ENCODE measurements at places on chromosomes 6 and 20.

DNA sequence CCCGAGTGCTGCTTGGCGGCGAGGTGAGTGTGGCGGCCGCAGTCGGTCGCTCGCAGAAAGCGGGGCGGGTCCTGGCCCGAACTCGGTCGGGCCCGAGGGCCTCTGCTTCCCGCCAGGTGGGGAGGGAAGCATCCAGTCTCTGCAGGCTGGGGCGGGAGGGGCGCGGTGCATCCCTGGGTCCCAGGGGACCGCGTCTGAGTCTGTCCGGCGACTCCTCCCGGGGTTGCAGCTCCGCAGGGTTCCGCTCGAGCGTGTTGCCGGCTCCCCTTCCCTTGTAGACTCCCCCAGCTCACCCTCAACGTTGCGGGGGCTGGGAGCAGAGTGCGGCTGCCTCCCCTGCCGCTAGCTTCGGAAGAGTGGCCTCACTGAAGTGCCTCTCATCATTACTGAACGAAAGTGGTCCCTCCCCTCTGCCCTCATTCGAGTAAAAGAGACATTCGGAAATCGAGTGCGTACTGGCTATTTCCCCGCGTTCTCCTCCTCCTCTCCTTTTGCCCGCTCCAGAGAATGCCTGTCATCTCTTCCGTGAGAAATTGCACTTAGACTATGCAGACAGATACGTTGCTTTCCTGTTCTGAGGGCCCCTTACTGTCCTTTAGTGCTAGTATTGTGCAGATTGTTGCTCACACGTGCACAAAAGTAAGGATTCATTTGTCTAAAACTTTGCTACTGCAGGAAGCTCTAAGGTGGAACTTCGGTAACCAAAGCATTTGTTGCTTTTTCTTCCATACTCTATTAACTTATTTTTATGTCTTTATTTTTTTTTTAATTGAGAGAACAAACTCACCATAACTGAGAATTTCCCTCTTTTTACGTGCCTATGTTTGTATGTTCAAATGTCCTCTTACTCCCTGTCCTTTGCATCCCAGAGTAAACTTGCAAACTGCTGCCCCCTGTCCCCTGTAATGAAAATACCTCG, 751 bp downstream of the MAP3K4 start:
- peak; percentile 77 for DNase-seq

GRCh38 chr6:134422426-134423231, 104.7 kb upstream of the SGK1 start:
- DNase-seq, result peak; percentile 93

DNA sequence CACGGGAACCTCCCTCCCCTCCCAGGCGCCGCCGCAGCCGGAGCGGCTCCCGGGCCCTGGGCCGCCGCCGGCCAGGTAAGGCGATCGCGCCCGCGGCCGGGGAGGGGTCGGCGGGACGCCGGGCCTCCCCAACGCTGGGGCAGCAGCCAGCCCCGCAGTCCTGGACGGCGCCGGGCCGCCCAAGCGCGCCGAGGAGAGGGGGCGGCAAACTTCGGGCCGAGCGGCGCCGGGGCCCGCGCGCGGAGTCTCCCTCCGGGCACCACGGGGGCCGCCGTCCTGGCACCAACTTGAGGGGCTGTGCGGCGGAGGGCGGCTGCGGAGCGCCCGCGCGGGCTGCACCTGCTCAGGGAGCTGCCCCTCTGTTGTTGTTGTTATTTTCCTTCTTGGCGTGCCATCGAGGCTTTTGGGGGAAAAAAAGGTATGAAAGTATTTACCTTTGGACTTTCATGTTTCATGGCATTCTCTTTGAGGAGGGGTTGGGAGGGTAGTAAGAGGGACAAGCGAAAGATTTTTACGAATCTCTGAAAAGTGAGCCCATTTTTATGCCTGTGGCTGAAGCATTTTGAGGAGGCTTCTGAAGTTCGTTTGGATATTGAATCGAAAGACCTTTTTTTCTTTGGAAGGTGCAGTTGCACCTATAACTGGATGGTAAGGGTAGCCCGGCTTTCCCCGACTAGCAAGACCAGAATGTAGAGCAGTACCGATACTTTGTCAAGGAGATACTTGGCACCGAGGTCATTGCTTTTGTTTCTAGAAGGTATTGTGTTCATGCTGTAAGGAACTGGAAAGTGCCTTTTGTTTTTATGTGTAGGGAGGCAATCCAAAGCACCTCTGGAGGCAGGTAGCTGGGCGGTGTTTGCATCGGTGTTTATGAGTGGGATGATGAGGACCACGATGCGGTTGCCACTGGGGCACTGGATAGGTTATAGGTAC, at the start of gene RNF182:
Gene RNF182, plus strand, starts transcription at position 4 of the 933 bp plus-strand sequence. CDS start 52,168 bp downstream, outside the sequence.
- no peak for DNase-seq

DNA sequence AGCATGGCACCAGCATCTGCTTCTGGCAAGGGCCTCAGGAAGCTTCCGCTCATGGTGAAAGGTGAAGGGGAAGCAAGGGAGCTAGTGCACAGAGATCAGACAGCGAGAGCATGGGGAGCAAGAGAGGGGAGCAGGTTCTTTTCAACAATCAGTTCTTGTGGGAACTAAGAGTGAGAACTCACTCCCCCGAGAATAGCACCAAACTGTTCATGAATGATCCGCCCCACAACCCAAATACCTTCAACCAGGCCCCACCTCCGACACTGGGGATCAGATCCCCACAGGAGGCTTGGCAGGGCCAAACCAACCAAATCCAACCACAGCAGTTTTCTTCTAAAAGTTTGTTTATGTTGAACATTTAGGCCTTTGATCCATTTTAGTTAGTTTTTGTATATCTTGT, 69.7 kb upstream of the BHLHE23 start:
- DNase-seq, result no peak

DNA sequence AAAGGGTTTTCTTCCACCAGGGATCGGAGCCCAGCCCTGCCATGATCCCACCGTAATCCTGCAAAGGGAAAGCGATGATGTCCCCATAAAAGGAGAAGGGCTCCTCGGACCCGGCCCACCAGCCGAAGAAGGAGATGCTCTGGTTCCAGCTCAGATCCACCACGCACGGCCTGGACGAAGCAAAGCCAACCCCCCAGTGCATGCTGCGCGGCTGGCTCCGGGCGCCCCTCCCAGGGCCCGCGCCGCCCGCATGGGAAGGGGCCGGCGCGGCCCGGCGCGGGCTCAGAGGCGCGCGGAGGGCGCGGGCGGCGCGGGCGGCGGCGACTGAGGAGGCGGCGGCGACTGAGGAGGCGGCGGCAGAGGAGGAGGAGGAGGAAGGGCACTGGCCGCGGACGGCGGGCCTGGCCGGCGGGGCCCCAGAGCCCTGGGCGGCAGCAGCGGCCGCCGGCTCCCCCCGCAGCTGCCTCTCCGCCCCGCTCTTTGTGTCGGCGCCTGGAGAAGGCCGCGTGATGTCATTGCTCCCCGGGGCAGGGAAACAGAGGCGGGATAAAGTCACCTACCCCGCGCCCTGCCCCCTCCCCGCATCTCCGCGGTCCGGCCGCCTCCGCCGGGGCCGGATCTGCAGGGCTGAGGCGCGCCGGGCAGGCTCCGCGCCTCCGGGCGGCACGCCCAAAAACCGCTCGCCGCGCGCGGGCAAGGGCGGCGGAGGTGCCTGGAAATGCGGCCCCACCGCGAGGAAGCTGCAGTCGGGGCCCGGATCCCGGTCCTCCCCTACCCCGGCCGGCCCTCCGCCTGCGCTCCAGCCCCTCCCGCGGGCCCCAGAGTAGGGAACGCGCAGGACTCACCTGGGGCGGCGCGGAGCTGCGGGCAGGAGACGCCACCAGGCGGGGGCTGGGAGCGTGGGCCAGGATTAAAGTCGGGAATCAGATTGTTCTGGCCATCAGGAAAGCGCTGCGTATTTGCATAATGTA, at the start of gene FAXC:
Gene FAXC, minus strand, starts transcription at position 504 of the 971 bp plus-strand sequence. Its CDS starts 302 bp downstream, at position 202.
- peak; percentile 7 for DNase-seq

All from lung microvascular endothelial cell (primary cell).